ENCODE measurements at places on chromosomes 16 and 17.

DNA sequence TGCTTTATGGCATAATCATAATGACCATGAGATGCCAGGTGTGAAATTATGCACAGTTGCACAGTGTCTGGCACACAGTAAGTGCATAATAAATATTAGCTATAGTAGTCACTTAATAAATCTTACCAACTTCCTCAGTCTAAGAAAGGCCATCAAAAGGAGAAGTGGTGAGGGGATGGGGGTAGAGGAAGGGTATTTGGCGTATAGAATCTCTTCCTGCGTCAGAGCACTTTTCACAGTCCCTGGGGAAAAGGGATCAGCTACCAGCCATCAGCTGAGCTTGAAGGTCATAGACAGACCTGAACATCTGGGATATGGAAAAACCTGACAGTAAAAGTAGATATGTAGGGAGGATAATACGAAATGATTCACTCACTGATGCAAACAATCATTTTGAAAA is 5.8 kb downstream of the CRHR1 start:
- no peak for DNase-seq

DNA sequence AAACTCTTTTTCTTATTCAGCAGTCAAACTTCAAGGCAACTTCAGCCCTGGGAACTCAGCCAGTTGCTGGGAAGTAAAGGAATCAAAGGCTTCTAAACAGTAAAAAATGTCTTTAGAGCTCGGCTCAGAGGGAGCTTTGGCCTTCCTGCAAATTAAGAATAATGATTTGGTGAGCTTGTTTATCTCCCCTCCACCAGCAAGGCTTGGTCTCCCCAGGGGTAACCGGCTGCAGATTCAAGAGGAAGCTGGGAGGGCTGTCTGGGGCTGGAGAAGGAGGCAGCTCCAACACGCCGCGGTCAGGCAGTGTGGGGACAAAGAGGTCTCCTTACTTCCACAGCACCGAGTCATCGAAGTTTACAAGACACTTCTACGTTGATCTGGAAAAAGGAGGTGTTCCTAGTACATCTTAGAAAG is 17.7 kb upstream of the DOC2B start:
- no peak for DNase-seq

DNA sequence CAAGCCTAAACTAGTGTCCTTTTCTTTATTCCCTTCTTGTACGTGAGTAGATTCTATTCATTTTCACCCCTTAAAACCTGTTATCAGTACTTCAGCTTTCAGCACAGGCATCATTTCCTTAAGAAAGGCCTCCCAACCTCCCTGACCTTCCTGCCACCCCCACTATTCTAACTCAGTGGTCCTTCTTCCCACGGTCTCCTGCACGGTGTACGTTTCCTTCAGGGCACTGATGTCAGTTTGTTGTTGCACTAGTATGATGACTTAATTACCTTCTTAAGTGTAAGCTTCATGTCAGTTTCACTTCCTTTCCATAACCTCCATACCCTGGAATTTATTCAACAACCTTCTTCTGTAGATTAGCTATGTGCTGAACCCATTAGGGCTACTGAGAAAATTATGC is 484.2 kb downstream of the HS3ST4 start:
- no peak for DNase-seq

DNA sequence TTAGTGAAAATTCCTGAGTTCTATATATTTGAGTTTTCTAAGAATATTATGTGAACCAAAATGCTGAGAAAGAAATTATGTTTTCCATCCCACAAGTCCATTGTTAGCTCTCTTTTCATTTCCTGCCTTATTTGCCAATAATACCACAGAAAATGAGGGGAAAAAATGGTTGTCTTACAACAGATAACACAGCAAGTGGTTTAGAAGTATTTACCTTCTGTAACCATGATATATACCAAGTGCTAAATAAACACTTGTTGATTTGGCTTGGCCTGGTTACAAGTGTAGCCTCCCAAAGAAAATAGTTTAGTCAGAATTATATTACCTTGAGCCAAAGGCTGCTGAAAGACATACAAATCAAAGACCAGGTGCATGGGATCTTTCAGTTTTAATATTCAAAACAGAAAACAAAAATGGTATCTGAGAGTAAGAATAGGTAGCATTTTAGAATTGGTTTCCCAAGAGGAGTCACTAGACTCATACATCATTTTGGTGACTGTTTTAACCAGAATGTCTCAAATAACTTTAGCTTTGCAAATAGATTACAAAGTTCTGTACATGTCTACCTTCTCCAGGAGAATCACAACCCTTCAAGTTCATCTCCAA is 439.8 kb upstream of the DYNLRB2 start:
- DNase-seq = no peak

DNA sequence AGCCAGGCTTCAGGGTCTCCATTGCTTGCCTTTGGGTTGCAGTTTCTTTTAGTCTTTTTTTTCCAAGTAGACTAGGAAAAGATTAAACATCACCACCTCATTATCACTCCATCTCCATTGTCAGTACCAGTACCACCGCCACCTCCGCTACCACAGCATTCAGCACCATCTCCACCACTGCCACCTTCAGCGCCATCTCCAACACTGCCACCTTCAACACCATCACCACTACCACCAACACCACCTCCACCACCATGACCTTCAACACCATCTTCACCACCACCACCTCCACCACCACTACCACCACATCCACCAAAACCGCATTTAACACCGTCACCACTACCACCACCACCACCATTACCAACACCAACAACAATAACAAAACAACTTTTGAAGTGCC is 141.5 kb upstream of the MPHOSPH6 start:
- DNase-seq = no peak

DNA sequence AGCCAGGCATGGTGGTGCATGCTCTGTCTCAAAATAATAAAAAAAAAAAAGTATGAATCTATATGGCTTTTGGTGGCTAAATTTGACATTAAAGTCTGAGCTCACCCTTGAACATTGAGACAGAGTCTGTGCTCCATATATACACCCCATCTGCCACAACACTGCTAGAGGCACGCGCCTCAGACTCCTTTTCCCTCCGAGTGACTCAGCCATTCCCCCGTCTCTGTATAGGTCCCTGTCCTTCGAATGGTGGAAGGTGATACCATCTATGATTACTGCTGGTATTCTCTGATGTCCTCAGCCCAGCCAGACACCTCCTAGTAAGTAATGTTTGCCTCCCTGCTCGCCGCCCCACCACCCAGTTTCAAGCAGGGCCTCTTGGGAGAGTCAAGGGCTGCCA is 4.5 kb upstream of the EFNB3 start:
- no peak for DNase-seq

- no peak for DNase-seq
These were observed 174.9 kb downstream of the ZFHX3 start for GRCh38 chr16:72873044-72873443.

DNA sequence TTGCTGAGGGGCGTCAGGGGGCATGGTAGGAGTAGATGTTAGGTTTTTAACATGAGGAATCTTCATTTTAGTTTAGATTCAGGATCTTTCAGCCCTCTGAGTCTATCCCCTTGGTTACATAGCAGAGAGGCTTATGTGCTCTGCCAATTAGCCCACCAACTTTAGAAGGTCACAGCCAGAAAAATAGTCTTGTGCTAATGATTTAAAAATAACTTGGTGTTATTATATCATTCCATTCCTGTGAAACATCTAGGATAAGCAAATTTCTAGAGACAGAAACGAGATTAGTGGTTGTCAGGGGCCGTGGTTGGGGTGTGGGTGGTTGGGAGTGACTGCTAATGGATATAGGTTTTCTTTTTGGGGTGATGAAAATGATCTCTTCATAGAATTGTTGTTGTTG is 183.7 kb downstream of the SNX29 start:
- no peak for DNase-seq

GRCh38 chr17:40363111-40363827 is 1.3 kb downstream of the GJD3 start:
- DNase-seq = peak; percentile 80

- no peak for DNase-seq
These were observed 2.3 kb downstream of the EVI2B start for GRCh38 chr17:31311526-31311925.

GRCh38 chr17:55814377-55814776 is 63.5 kb downstream of the PCTP start:
- no peak for DNase-seq

- peak; percentile 76 for DNase-seq
These were observed 2.9 kb downstream of the GNAO1 start for GRCh38 chr16:56193951-56194726.

DNA sequence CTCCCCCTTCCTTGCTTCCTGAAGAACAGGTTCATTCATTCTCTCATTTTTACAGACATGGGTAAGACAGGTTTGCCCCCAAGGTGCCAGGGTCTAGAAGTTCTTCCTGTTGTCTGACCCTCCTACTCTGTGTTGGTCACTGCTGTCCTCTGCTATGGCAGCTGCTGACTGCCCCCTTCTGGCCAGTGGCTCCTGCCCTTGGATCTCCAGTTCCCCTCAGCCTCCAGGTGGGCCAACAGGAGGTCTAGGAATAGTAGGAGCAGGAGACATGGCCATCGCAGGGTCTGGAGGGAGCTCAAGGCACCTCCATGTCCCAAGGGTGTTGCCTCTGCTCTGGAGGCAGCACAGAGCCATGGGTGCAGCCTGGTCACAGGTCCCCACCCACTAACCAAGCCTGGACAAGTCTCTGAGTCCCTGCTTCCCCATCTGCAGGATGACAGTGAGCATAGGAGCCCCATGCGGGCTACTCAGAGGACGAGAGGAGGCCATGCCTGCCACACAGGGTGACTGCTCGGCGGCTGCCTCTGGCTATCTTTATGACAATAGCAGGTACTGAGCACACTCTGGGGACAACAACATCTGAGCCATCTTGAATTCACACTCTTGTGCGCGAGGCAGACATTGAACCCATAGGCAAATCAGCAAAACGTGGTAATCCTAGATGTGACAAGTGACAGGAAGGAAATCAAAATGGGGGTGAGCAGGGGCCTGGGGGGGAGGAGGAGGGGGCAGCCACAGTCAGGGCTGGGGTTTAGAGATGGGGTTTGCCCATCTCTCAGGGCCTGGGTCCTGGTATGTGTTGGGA is 27.0 kb upstream of the NXPH3 start:
- peak; percentile 6 for DNase-seq

DNA sequence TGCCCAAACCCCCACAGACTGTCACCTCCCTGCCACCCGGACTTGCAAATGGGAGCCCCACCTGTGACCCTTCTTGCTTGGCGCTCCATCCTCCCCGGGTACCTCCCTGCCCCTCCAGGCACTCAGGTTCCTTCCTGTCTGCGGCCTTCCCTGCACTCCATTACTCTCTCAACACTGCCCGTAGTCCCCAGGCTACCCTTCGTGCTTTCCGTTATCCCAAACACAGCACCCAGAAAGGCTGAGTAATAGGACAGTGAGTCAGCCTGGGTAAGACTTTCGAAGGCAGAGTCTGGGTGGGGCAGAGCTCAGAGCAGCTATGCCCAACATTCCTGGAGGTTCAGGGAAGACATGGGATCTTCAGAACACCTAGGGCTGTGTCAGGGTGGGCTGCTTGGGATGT is 16.6 kb upstream of the C16orf74 start:
- DNase-seq = no peak

GRCh38 chr16:67082891-67083290 is 26.9 kb upstream of the PHAF1 start:
- no peak for DNase-seq

DNA sequence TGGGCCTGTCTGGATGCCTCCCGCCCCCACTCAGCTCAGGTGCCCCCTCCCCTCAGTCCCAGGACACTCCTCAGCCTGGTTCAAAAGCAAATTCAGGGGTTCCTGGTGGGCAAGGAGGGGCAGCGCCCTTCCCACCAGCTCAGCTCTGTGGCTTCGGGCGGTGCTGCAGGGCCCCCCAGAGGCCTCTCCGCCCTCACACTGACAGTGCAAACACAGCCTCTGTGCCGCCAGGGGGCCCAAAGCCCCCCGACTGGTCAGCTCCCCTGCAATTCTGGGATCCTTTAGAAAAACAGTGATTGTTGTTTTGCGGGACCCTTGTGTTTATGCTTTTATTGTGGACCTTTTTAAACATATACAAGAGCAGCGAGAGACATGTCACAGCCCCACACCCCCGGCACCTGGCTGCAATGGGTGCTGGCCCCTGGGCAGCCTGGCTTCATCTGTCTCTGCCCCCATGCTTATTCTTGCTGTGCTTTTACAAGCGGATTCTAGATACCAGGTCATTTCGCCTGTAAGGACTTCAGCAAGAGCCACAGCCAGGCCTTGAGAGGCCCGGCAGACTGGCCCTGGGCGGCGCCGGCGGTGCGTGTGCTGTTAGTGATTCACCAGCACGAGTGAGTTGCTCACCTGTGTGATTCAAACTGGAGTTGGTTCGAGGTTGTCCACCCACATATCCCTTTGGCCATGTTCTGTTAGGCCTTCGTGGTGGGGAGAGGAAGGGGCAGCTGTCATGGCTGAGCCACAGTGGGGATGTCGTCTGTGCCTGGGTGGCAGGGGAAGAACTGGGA is 21.2 kb downstream of the ZNF469 start:
- DNase-seq = no peak

DNA sequence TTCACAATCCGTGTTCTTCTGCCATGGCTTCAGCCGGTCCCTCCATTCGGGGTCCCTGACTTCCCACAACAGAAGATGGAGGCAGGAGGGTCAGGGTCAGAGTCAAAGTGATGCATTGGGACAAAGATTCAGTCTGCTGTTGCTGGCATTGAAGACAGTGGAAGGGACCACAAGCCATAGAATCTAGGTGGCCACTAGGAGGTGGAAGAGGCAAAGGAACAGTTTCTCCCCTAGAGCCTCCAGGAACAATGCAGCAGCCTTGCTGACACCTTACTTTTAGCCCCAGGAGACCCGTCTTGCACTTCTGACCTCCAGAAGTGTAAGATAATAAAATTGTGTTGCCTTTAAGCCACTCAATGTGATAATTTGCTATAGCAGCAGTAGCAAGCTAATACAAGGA is 55.9 kb downstream of the MFSD11 start:
- no peak for DNase-seq

GRCh38 chr16:24681793-24682192 is 47.7 kb upstream of the TNRC6A start:
- DNase-seq = no peak

DNA sequence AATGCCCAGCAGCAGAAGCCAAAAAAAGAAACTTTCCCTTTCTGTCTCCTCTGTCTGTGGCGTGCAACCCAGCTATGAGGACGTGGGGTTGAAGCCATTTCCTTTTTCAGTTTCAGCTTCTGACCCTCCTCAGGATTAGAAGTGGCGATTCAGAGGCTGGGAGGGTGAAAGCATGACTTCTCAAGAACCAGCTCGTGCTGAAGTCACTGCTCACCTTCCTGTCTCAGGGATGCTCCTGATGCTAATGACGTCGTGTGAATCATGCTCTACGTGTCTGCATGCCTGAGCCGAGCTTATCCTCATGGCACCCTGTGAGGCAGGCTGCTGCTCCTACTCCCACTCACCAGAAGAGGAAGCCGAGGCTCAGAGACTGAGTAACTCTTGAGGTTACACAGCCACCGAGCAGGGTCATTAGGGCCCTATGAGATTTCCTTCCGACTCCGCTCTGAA is 5.7 kb upstream of the LPO start:
- DNase-seq = peak; percentile 64
